ENCODE measurements at places on chromosomes 2 and 18. TPM values are rescaled to one million over a fixed set of nuclear protein-coding genes. Genes with fewer than 3 reads are reported as not detected.
A peak's percentile ranks its signal among the peaks of the same experiment; 100 is the strongest.

DNA sequence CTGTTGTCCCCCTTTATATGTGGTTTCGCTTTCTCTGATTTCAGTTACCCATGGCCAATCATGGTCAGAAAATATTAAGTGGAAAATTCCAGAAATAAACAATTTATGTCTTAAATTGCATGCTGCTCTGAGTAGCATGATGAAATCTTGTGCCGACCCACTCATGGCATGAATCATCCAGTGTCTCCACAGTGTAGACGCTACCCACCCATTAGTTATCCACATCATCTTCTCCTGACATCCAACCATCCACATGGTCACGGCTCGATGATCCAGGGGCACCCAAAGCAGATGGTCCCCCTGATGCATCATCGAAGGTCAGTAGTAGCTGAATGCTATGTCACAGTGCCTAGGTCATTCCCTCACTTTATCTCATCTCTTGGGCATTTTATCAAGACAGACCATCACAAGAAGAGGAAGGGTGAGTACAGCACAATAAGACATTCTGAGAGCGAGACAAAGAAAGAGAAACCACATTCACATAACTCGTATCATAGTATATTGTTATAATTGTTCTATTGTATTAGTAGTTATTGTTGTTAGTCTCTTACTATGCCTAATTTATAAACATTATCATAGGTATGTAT is 44.1 kb upstream of the ACKR3 start:
- H3K36me3 ChIP-seq = no peaks in the 10 kb centered on the region
- H3K27me3 ChIP-seq = peaks cover 7% of the 10 kb centered on the region
- no peak overlapping the region for H3K4me3 ChIP-seq
- H3K27ac ChIP-seq = no peak overlapping the region
- H3K4me1 ChIP-seq = peaks cover 6% of the 10 kb centered on the region

- H3K27me3 ChIP-seq = peaks cover 2% of the 10 kb centered on the region
- H3K4me3 ChIP-seq = peak overlapping the region; percentile 6
- no peak overlapping the region for H3K27ac ChIP-seq
- no peaks in the 10 kb centered on the region for H3K4me1 ChIP-seq
These were observed 23.5 kb downstream of the CCT7 start for GRCh38 chr2:73257425-73258125.

- H3K27me3 ChIP-seq = no peaks in the 10 kb centered on the region
- H3K27ac ChIP-seq = no peak overlapping the region
- no peak for DNase-seq
- no peak overlapping the region for H3K4me3 ChIP-seq
- peaks cover 8% of the 10 kb centered on the region for H3K36me3 ChIP-seq
- H3K4me1 ChIP-seq = no peaks in the 10 kb centered on the region
These were observed 95.2 kb downstream of the EPB41L5 start for GRCh38 chr2:120108049-120108448.

GRCh38 chr2:121804340-121804739 is 48.9 kb downstream of the TSN start:
- H3K27me3 ChIP-seq = no peaks in the 10 kb centered on the region
- H3K27ac ChIP-seq = no peak overlapping the region
- H3K4me1 ChIP-seq = peaks cover 13% of the 10 kb centered on the region
- H3K4me3 ChIP-seq = no peak overlapping the region
- DNase-seq = no peak

- no peaks in the 10 kb centered on the region for H3K4me1 ChIP-seq
- no peak overlapping the region for H3K27ac ChIP-seq
- DNase-seq = no peak
- no peaks in the 10 kb centered on the region for H3K27me3 ChIP-seq
- H3K36me3 ChIP-seq = peaks cover 3% of the 10 kb centered on the region
- no peak overlapping the region for H3K4me3 ChIP-seq
These were observed 200.6 kb upstream of the RASGRP3 start for GRCh38 chr2:33275689-33276444.

- H3K4me1 ChIP-seq = peaks cover 15% of the 10 kb centered on the region
- no peaks in the 10 kb centered on the region for H3K27me3 ChIP-seq
- H3K36me3 ChIP-seq = no peaks in the 10 kb centered on the region
- DNase-seq = no peak
These were observed 14.4 kb upstream of the STAT4 start for GRCh38 chr2:191165176-191165643.

GRCh38 chr2:194077366-194077765 is 1579.7 kb upstream of the SLC39A10 start:
- no peaks in the 10 kb centered on the region for H3K27me3 ChIP-seq
- no peaks in the 10 kb centered on the region for H3K4me1 ChIP-seq

DNA sequence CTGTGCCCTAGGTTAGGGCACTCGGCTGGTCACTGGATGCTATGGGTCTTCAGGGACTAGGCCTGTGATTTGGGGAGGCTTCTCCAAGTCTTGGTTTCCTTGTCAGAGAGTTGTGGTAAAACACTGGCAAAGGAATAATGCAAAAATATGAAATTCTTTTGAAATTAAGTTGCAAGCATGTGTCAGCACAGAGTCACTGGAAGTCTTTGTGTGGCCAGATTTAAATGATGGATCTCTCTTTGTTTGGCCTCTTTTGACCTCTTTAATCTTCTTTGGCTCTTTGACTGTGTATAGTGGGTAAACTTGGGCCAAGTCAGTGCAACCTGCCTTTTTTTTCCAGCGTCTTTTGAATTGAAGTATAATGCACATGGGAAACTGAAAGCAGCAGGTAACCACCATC is 12.1 kb downstream of the HK2 start:
- no peak for DNase-seq
- no peak overlapping the region for H3K4me3 ChIP-seq

DNA sequence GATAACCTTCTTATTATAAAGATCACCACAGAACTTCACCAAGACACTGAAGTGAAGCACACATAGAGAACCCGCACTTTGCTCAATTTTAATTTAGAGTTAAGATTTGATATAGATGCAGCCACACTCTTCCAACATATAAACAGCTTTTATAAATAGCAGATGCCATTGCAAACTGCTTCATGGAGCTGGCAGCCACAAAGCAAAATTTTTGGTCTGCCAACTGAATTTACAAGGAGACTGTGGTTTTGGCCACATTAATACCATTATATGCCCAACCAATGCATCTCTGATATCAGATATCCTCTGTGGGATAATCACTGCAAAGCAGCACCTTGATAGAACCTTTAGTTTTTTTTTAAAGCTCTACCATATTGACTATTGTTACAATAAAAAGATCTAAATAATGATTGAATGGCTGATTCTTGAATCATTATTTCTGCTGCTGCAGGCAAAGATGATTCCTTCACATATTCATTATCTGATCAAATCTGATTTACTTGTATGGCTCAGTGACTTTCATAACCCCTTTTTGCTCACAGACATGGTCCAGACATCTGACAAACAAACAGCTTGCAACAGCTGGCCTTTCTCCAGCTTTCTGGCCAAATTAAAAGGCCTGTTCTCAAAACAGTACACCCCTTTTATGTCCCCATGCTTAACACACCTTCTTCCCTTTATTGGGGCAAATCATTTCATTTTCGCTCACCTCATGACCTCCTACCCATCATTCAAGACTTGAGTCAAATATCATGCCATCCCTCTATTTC is 88.4 kb downstream of the METTL4 start:
- H3K4me3 ChIP-seq = no peak overlapping the region
- H3K4me1 ChIP-seq = no peaks in the 10 kb centered on the region
- DNase-seq = no peak
- no peak overlapping the region for H3K27ac ChIP-seq
- peaks cover 6% of the 10 kb centered on the region for H3K27me3 ChIP-seq
- H3K36me3 ChIP-seq = no peaks in the 10 kb centered on the region

DNA sequence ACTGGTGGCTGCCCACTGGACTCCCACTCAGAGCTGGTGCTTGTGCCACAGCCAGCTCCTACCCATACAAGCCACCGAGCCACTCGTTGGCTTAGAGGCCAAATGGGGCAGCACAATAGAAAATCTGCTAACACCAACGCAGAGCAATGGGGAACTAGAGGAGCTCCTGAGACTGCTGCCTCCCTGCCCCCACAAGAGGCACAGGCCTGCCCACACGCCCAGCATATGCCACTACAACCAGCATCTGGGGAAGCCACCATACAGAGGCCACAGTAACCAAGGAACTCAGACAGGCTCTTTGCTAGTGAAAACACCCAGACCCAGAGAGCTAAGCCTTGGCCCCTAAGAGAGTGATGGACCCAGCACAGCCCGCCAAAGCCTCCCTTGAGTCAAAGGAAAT is 231.2 kb upstream of the RAB6C start:
- H3K4me3 ChIP-seq = no peak overlapping the region
- H3K4me1 ChIP-seq = no peaks in the 10 kb centered on the region
- no peak overlapping the region for H3K27ac ChIP-seq
- H3K27me3 ChIP-seq = peaks cover 6% of the 10 kb centered on the region

DNA sequence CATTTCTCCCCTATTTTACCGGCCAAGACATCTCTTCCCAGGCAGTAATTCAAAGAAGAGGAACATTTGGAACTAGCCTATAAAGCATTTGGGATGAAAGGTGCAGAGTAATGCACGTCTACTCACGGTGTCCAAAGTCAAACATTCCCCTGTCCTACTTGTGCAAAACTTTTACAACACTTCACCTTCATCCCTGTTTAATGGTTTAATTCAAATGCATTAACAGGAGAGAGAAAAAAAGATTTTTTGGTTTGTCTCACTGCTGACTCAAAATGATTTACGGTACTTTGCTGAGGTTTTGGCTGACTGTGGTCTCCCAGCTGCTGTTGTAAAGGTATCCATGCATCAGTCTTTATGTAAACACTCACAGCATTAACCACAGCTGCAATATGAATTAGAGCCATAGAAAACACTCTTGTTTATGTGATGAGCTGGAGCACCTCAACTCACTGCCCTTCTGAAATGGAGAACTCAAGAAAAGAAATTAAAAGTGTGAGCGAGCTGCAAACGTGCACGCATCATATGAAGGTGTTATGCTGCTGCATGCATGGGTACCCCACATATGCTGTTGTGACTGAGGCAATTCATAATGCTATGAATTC is 220.5 kb downstream of the PIEZO2 start:
- no peak for DNase-seq
- peaks cover 46% of the 10 kb centered on the region for H3K4me1 ChIP-seq
- H3K27me3 ChIP-seq = no peaks in the 10 kb centered on the region

The SNTG2 gene
- total RNA-seq = 0.36 TPM

The CFAP53 gene
- total RNA-seq = 0.84 TPM

The SYT4 gene
- 8.2 TPM for total RNA-seq

The VIL1 gene
- total RNA-seq = not detected

The TMEM169 gene
- total RNA-seq = 34.8 TPM

The CPO gene
- total RNA-seq = 0.47 TPM

The ZCCHC2 gene
- 14.7 TPM for total RNA-seq

The RASGRP3 gene
- total RNA-seq = 0.07 TPM

The ZC3H6 gene
- total RNA-seq = 7.9 TPM

The IL18R1 gene
- not detected for total RNA-seq

The PSTPIP2 gene
- total RNA-seq = 7.1 TPM
